ENCODE measurements at places on chromosomes 12 and 14.

DNA sequence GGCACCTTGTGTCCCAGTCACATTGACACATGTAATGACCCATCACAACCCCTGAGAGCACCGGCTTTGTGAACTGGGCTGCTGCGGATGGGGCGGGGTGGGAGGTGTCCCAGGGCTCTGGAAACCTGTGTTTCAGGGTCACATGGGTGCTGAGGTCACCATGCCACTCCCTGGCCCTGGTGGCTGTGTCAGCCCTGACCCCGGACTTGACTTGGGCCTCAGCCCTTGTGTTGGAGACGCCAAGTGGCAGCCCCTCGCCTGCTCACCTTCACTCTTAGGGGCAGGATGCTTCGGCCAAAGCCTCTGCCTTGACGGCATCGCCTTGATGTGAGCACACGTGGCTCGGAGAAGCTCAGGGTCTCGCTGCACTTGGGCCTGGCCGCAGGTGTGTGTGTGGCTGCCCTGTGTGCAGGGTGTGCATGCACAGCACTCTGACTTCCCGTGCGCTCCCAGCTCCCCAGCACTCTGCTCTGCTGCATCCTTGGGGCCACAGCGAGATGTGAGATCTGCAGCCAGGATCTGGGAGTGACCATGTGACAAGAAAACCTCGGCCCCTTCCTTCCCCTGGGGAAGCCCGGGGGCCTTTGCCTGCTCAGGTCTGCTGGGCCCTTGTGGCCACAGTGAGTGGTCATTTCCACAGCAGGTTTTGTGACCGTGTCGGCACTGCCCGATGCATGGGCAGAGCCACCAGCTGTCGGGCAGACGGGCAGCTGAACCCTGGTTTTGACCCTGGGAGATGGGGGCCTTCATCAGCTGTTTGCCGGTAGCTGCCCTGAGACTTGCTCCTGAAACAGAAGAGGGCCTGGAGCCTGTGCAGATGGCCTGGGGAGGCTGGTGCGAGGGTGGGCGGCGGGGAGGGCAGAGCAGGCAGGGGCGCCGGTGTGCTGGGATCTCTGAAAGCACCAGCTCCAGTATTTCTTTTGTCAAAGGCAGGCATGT lies 167.4 kb downstream of the KIF26A start:
- no peak for DNase-seq

DNA sequence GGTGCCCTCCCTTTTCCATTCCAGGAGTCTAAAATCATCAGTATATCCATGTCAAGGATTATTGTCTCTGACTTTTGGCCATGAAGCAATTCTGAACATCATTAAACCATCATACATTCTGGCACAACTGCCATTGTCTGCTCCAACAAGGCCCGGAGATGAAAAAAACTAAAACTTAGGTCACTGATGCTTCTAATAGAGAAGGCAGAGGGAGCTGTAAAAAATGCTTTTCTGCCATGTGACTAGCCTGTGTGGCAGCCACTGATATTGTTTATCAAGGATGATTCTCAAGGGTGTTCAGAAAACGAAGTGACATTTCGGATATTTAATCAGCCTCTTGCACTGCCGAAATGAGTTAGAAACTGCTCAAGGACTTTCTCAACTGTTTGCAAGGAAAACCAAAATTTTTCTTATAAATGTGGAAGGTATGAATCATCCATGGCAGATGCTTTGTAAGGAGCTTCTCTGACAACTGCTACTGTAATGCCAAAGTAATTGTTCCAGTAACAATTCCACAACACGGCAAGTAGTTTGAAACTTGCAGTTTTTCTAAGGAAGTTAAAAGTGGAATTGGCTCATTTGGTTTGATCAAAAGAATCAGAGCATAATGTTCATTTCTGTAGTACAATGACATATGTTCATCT lies 1076.5 kb upstream of the FLRT2 start:
- DNase-seq: no peak

GRCh38 chr14:89283327-89284060 lies 133.5 kb downstream of the FOXN3 start:
- no peak for DNase-seq

GRCh38 chr12:67722296-67722695 lies 73.8 kb downstream of the DYRK2 start:
- no peak for DNase-seq

GRCh38 chr14:78610994-78611393 lies 440.8 kb downstream of the NRXN3 start:
- DNase-seq: no peak

GRCh38 chr12:22407397-22407796 lies 72.9 kb upstream of the ST8SIA1 start:
- no peak for DNase-seq

DNA sequence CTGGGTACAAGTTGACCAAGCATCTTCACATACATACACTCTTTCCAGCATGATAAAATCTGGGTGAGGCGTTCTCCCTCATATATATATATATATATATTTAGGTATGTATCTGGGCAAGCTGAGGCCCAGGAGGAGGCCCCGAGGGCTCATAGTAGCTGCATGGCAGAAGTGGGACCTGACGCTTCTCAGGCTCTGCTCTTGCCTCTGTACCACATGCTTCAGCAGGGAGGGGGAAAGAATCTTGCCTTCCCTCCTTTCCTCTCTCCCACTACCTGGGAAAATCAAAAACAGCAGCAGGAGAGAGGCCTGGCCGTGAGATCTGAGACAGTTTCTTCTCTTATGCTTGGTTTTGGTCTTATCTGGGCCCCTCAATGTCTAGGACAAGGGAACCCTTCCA lies 9.2 kb downstream of the PPP1R1A start:
- DNase-seq: no peak

- no peak for DNase-seq
Measured at GRCh38 chr12:105993766-105994555, 144.8 kb downstream of the NUAK1 start.

GRCh38 chr14:100114109-100114765 lies 45.2 kb downstream of the DEGS2 start:
- DNase-seq: no peak

DNA sequence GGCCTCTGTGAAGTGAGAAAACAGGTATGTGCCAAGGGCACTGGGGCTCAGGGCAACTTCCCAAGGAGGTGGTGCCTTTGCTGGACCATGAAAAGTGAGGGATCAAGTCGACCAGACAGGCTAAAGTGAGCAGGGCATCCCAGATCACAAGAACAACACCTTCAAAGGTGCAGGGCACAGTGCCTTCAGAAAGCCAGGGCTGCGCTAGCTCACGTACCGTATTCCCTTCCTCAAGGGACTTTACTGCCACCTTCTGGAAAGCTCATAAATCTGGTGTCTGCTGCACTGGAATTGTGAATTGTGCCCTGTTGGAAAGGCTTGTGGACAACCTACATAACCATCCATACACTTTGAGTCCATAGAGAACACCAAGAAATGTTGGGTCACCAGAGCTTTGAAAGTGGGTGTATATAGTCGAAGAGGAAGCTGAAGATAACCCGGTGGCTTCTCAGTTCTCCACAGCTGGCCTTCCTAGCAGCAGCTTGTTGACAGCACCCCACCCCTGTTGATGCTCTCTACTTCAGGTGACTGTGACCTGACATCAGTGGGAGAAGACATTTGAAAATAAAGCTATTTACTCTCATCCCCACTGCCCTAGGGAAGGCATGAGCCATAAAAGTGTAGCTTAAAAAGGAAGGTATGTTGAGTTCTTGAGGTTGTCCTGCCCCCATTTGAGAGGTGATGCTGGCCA lies 24.5 kb downstream of the FIGNL2 start:
- no peak for DNase-seq

DNA sequence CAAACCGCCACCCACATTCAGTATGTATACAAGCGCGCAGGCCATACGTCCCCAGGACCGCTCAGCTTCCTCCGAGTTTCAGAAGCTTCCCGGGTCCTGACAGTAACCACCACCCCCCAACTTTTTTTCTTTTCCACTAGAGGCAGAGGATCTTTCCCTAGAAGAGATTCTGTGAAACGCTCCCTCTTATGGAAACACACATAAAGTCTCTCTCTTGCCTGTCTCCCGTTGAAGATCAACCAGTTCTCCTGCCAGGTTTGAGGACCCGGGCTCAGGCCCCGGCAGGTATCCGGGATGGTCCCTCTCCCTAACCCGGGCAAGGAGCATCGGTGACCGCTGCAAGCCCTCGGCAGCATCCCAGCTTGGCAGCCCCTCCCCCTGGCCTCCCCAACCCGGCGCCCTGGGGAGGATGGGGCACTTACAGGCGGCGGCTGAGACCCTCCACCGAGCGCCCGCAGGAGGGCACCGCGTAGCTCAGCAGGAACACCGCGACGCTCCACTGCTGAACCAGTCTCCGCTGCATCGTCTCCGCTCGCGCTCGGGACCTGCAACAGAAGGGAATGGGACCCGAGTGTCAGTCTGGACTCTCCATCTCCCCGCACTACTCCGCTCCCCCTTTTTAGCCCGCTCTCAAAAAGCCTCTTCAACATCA lies 3.4 kb downstream of the PTHLH start:
- no peak for DNase-seq

GRCh38 chr12:125071456-125071855 lies 6.2 kb downstream of the AACS start:
- no peak for DNase-seq

DNA sequence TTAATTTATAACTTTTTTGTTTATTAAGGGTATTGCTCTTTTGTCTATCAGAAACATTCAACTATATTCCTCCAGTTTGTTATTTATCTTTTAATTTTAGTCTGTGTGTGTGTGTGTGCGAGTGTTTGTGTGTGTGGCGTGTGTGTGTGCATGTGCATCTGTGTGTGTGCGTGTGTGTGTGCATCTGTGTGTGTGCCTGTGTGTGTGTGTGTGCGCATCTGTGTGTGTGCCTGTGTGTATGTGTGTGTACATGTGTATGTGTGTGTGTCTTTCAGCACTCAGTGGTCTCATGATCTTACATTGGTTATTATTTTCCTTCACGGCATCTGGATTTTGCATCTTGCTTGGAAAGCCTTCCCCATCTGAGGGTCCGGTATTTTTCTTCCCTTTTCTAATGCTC lies 281.1 kb upstream of the RTL1 start:
- DNase-seq: no peak

GRCh38 chr12:108720757-108721514 lies 10.4 kb downstream of the CORO1C start:
- no peak for DNase-seq

GRCh38 chr12:27575090-27575761 lies 51.2 kb downstream of the PPFIBP1 start:
- DNase-seq: no peak

- no peak for DNase-seq
Measured at GRCh38 chr14:61478971-61479473, 157.6 kb downstream of the PRKCH start.

DNA sequence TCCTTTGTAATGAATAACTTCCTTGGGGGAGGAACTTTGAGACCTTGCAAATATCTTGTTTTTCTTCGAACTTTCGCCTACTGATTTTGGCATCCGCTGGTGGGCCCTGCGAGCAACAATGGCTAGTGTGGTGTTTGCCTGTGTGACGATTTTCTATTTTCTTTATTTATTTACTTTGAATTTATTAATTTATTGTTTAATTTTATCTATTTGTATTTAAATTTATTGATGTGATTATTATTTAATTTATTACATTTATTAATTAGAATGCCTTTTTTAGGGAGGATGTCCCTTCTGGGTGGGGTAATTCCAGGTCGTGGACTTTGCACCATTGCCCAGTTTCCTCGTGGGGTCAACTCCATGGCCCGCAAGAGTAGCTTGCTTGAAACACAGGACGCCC lies 149.7 kb downstream of the ZNF664 start:
- no peak for DNase-seq

DNA sequence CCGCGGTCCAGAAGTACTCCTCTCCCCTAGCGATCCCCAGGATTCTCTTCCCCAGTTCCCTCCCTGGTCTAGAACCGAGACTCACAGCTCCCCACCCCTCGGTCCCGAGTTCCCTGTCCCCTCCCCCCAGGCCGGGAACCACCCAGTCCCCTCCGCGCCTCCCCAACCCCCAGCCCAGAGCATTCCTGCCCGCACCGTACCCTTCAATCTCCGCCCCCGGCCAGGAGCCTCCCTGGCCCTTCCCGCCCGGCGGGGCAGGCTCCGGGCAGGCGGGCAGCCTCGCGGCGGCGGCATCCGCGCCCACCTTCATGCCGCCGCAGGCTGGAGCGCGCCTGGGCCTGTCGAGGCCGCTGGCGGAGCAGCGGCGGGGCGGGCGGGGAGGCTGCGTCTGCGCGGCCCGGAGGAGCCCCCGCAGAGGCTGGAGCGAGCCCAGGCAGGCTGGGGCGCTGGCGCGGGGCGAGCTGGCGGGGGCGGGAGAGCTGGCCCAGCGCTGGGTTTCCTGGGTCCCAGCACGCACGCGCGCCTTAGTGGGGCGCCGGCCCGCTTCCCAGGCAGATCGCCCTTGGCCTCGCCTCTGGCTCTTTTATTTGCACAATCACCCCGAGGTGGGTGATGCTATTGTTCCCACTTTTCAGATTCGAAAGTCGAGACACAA lies 22.2 kb upstream of the GPR132 start:
- DNase-seq: no peak

- DNase-seq: no peak
Measured at GRCh38 chr14:61940666-61941420, 178.6 kb downstream of the SNAPC1 start.

GRCh38 chr14:70794294-70794693 lies 15.0 kb downstream of the MAP3K9 start:
- no peak for DNase-seq

- DNase-seq: no peak
Measured at GRCh38 chr12:107748472-107748871, 12.5 kb downstream of the PRDM4 start.

DNA sequence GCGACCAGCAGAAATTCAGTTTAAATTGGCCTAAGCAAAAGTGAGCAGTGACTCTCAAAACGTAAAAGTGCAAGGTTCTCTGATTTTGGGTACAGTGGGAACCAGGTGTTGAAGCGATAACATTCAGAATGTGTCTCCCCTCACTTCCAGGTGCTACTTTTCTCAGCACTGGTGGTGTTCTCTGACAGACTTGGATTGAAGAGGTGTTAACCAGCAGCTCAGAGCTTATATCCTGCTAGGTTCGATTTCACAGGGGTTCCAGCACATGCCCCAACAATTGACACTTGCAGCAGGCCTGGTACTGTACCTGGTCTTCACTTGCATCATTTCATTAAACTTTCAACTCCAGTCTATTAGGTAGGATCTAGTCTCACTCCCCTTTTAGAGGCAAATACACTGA lies 680.2 kb downstream of the VRK1 start:
- DNase-seq: no peak

- DNase-seq: no peak
Measured at GRCh38 chr12:117857632-117858612, 110.9 kb downstream of the KSR2 start.

DNA sequence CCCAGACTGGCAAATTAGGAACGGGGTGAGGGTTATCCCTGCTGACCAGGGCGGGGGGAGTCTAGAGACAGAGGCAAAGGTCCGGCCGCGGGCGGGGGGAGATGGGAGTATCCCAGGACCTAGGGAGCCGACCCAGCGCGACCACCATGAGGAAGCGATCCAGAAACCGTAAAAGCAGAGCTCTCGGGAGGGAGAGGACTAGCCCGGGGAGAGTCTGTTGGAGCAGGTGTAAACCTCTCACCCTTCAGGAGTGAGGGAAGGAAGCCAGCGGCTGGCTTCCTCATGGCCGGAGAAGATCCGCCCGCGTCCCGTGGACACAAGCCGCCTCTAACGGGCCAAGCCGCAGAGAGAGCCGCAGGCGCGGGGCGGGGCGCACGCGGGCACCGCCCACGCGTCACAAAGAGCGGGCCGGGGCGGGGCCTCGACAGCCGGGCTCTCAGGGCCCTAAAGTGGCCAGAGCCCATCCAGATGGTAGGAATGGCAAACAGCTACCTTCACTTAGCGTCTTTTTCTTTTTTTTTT lies at the start of gene ACRBP:
Gene ACRBP, minus strand, starts transcription at position 350 of the 522 bp plus-strand sequence. Its CDS starts 66 bp downstream, at position 284.
- DNase-seq: no peak

All from thoracic aorta (tissue), 2 donors.